Muscle of leg (tissue), 16 donors: ENCODE measurements at places on chromosomes 4 and X. TPM values are rescaled to one million over a fixed set of nuclear protein-coding genes. Genes with fewer than 3 reads are reported as not detected.

Gene SYTL5
- 0.13 TPM for total RNA-seq

Gene GAGE12F
- total RNA-seq, result not detected

Gene PCYT1B
- 1.4 TPM for total RNA-seq

Gene GATA1
- total RNA-seq, result 0.22 TPM

Gene ARX
- total RNA-seq, result 1.4 TPM

Gene SSX1
- not detected for total RNA-seq

Gene GABRG1
- 0.04 TPM for total RNA-seq

Gene MCUB
- 10.7 TPM for total RNA-seq

Gene AP1S2
- total RNA-seq, result 39.1 TPM

Gene DGAT2L6
- total RNA-seq, result not detected

Gene CDKL2
- 0.22 TPM for total RNA-seq

Gene RS1
- not detected for total RNA-seq

Gene PI4K2B
- total RNA-seq, result 7.4 TPM

Gene SCRG1
- 3.3 TPM for total RNA-seq

Gene FHIP1A
- 11.0 TPM for total RNA-seq

Gene MAGEA3
- not detected for total RNA-seq

Gene STBD1
- total RNA-seq, result 30.9 TPM

Gene DCAF4L1
- total RNA-seq, result 0.18 TPM

Gene SMIM20
- 52.6 TPM for total RNA-seq

Gene SMR3B
- not detected for total RNA-seq

Gene GPRASP2
- total RNA-seq, result 27.9 TPM

Gene BEX1
- 0.49 TPM for total RNA-seq

Gene GPRIN3
- total RNA-seq, result 4.3 TPM

Gene SERTM2
- total RNA-seq, result 0.49 TPM

Gene JADE3
- total RNA-seq, result 2.7 TPM

Gene KDR
- 48.9 TPM for total RNA-seq

Gene TMPRSS11F
- not detected for total RNA-seq

Gene SPANXN4
- not detected for total RNA-seq

Gene ADH1B
- 6.3 TPM for total RNA-seq

Gene SEL1L3
- total RNA-seq, result 15.3 TPM

Gene GAGE1
- not detected for total RNA-seq

Gene ANAPC10
- total RNA-seq, result 28.8 TPM

Gene FOXR2
- total RNA-seq, result not detected

Gene ASB9
- total RNA-seq, result 3.6 TPM

Gene MAGEC3
- 0.04 TPM for total RNA-seq

Gene NIPAL1
- 2.2 TPM for total RNA-seq

Gene REELD1
- total RNA-seq, result not detected

Gene SERPINA7
- total RNA-seq, result not detected

Gene NXF2
- total RNA-seq, result not detected

Gene TMEM128
- 21.5 TPM for total RNA-seq

Gene F11
- total RNA-seq, result not detected

Gene CACNA1F
- 0.09 TPM for total RNA-seq

Gene DDIT4L
- 30.0 TPM for total RNA-seq

Gene ATP1B4
- total RNA-seq, result 298 TPM

Gene PAGE4
- 1.2 TPM for total RNA-seq

Gene F9
- total RNA-seq, result not detected

Gene TMSB15A
- 16.0 TPM for total RNA-seq

Gene ANOS1
- total RNA-seq, result 16.7 TPM

Gene MAGEE1
- 1.0 TPM for total RNA-seq

Gene ACTRT1
- total RNA-seq, result not detected

Gene ZFP42
- under 0.01 TPM for total RNA-seq

Gene HS3ST1
- 0.09 TPM for total RNA-seq

Gene NPY2R
- under 0.01 TPM for total RNA-seq

Gene GPR50
- not detected for total RNA-seq

Gene H2BW2
- total RNA-seq, result not detected

Gene TMPRSS11D
- not detected for total RNA-seq

Gene RAP1GDS1
- 25.7 TPM for total RNA-seq
